ENCODE measurements at places on chromosomes 1 and 21.

DNA sequence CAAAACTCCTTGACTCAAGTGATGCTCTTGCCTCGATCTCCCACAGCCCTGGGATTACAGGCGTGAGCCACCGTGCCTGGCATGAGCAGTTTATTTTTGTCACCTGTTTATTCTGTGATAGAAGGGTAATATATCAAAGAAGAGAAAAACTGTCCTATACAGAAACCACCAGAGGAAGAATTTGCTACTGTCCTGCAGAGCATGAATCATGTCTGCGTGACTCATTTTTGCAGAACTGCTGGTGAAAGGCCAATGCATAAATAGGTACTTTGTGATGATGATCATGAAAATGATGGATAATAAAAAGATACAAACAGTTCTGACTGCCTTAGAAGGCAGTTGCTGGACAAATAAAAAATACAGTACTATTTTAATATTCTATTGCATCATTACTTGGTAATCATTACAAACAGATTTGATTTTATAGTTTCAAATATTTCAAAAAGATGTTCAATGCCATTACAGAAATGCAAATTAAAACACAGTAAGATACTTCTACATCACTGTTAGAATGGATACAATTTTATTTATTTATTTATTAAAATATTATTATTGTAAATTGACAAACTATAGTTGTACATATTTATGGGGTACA is 26.5 kb downstream of the RIPPLY3 start:
- peak; percentile 85 for DNase-seq

GRCh38 chr1:90727917-90728501 is 10.9 kb upstream of the BARHL2 start:
- DNase-seq: no peak

GRCh38 chr1:167839009-167839408 is 74.9 kb downstream of the ADCY10 start:
- DNase-seq: no peak

- DNase-seq: peak; percentile 48
These were observed 20.1 kb upstream of the CDCP2 start for GRCh38 chr1:54172614-54173599.

- DNase-seq: no peak
These were observed 24.8 kb downstream of the GPR137B start for GRCh38 chr1:236167154-236167553.

DNA sequence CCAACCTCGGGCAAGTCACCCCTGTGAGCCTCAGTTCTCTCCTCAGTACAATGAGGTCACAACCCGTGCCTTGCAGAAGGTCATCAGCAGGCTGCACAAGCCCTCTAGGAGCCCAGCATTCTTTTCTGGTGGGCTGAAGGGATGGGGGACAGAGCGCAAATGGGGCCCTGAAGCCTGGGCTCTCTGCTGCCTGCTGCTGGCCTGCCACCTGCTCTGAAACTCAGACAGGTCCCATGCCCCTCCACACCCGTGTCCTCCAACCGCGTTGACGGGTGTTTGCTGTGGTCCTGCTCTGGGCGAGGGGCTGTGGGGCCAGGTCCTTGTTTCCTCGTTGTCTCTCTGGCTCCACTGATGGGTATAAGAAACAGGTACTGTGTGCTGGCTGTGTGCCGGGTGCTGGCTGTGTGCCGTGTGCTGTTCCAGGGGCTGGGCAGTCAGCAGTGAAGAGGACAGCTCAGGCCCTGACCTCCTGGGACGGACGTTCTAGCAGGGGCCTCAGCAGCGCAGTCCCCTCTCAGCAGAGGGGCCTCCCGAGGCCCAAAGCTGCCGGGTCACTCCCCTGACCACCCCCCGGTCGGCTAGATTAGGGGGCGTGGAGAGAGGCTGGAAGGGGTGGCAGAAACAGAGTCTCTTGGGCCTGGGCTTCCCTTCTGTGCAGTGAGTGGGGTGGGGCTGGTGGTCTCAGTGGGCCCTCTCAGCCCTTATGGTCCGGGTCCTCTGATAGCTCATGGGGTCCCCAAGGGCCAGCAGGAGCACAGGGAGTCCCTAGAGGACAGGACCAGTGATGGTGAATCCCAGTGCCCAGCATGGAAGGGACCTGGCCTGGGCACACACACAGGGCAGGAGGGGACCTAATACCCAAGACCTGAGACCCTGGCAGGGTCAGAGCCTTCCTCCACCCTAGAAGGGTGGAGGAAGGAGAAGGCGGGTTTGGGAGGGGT is 42.1 kb downstream of the DMRTB1 start:
- no peak for DNase-seq

DNA sequence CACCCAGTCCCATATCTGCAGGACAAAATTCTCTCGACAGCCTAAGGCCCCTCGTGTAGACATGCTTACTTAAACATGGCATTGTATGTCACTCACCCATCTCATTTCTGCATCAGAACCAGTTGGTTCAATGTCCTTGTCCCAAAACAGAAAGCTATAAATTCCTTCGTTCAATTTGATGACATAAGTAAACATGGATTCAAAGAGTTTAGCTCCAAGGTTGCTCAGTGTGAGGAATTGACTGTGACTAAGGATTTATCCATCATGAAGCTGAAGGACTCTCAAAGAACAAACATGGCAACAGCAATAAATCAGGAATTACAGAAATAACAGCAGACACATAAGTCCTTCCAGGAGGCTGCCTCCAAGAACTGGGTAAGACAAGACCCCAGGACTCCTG is 237.2 kb downstream of the TOMM20 start:
- DNase-seq: no peak

- no peak for DNase-seq
These were observed 560.5 kb upstream of the NR5A2 start for GRCh38 chr1:199466961-199467360.

GRCh38 chr1:41674522-41674921 is 190.0 kb upstream of the EDN2 start:
- DNase-seq: no peak

DNA sequence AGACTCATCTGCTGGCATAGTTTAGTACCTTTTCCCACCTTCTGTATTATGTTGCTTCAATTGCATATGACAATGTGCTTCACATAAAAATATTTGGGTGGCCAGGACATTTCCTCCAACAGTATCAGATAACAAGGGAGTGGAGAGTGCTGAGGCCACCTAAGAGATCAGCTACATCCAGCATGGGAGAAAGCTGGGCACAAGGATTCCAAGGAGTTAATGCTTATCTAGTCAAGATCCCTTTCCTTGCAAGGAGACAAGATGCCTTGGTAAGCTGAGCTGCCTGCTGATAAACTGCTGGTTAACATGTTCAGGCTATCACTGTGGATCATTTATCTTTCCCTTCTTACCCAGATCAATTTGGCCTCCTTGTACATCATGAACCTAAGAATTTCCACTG is 5.4 kb downstream of the TACSTD2 start:
- no peak for DNase-seq

- DNase-seq: peak; percentile 83
These were observed 36.4 kb upstream of the JAK1 start for GRCh38 chr1:65002508-65003315.

DNA sequence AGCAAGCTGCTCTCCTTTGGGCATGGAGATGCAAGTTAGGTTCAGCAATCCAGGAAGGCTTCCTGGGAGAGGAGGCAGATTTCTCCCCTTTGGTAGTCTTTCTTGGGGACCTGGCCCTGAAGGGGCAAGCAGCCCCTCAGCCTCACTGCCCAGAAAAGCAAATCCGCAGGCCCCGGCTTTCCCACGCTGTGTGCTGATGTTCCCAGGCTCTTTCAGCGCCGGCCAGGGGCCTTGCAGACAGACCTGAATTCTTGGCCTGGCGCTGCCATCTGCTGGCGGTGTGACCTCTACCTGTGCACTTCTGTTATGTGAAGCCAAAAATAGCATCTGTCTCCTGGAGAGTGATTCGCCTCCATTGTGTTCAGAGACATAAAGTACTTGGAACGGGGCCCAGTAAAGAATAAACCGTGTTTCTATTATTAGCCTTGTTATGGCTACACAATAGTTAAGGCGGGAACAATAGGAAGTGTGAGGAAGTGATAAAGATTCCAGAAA is 64.8 kb downstream of the ALPL start:
- DNase-seq: peak; percentile 79

DNA sequence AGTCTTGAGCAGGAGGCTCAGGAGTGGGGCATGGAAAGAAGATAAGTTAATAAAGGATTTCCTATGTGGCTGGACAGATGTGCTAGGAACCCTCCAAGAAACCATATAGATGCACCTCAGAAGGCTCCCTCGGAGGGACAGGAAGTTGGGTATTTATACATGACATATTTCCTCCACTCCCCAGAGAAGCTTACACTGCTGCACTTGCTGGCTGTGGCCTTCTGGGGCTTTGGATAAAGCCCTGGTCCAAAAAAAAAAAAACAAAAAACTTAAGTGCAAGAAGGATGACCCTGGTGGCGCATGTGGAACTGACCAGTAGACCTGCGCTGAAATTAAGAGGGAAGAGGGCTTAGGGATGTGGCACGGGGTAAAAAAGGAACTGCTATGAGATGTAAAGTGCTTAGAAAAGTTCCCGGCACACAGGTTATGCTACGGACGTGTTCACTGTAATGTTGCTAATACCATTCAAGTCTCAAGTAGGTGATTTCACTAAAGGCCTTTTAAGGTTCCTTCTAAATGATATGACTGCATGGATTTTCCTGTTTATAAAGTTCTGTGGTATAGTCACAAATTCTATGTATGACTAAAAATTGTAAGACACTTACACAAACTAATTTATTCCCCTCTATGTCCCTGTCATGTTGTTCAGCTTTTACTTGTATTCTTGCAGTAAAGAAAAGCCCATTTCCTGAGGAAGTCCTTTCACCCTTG is 253.6 kb downstream of the HMCN1 start:
- DNase-seq: no peak

DNA sequence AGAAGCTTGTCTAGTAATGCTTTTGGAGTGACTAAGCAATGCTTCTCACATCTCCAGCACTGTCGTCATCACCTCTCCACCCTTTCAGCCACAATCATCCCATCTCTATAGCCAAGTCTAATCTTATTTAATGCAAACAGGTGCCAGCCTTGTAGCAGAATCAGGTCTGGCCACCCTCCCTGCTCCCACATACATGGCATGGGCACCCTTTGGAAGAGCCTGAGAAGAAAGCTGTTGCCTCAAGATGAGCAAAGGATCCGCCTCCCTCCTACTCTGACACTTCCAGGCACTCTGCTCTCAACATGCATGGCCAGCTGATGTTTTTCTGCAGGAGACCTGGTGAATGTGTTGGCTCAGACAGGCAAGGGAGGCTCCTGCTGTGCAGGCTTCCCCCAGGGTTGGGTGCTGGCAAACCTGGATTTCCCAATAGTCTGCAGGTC is 113.1 kb upstream of the GRIK3 start:
- no peak for DNase-seq

DNA sequence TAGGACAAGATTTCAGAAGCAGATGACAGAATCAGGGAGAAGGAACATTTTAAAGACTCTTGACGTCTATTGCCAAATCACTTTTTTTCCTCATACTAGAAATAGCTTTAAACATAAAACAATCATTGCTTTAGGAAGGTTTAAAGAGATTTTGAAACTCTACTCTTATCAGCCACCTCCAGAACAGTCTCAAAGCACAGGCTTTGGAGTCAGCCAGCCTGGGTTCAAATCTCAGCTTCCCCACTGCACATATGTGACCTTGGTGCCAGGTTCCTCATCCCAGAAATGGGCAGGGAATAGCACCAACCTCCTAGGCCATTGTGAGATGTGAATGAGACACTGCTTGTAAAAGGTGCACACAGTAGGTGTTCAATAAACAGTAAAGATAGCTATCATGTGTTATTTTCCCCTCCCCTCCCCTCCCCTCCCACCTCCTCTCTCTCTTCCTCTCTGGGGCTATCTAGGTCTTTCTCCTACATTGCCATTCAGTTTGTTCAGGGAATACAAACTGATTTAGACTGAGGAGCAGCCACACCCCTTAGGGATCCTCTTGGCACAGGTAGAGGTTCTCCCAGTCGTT is 20.6 kb downstream of the SPOCD1 start:
- DNase-seq: no peak

DNA sequence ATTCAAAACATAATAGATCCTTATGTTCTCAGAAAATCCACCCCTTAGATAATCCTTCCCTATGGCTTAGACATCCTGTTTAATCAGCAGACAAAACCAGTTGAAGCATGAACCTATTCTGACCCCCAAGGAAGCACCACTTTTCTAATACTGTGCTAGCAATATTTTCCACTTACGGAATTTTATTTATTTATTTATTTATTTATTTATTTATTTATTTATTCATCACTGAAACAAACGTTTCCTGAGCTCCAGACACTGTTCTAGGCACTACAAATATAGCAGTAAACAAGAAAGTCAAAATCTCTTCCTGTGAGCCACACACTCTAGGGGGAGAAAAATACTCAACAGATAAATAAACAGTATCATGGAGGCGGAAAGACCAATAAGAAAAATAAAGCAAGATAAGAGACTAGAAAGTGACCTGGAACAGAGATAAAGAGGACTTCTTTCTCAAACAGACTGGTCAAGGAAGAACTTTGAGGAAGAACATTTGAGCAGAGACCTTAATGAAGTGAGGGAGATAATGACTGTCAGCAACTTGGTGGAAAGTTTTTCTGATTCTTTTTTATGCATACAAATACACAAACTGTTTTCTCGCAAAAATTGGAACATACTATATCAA is 145.5 kb upstream of the POGK start:
- DNase-seq: no peak

GRCh38 chr1:224749916-224750315 is 133.8 kb downstream of the CNIH3 start:
- DNase-seq: no peak

DNA sequence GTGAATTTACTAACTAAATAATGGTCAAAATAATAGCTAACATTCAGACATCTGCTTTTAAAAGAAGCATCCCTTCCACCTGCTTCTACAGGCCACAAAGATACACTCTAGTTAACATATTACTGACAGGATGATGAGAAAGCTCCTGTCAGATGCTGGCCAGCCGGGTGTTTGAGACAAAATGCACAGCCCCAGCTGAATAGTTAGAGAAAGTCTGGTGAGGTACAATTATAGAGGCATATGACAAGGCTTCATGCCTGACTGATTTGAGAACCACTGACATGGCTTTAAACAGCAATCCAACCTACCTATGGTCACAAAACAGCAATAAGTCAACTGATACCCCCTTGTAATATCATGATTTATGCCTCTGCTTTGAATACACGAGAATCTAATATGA is 137.0 kb downstream of the DENND1B start:
- no peak for DNase-seq

DNA sequence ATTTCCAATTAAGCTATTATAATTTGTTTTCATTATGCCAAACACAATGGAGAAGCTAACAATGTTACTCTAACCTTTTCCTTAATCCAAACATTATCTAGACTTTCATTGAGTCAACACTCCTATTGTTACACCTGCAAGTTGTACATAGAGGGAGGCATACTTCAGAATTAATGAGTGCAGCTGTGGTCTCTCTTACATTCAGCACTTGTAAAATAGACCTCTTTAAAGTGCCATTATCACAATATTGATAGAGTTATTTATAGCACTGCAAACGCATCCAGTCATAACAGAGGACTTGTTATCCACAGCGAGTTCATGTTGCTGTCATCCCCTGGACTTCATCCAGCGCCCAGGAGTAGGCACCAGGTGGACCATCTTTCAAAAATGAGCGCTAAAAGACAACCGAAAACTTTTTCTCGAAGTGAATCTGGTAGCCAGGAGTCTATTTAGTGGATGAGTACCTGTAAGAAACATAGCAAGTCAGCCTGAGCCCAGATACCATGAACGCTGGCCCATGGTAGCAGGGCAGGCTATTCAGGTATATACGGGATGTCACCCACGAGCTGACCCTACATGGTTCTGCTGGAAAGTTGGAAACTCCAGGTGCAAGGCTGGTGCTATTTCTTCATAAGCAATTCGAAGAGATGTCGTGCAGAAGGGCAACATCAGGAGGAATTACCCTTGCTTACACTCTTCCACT is 70.6 kb upstream of the NFIA start:
- DNase-seq: no peak
